ENCODE measurements at places on chromosomes 12 and 14.
A peak's percentile ranks its signal among the peaks of the same experiment; 100 is the strongest.

DNA sequence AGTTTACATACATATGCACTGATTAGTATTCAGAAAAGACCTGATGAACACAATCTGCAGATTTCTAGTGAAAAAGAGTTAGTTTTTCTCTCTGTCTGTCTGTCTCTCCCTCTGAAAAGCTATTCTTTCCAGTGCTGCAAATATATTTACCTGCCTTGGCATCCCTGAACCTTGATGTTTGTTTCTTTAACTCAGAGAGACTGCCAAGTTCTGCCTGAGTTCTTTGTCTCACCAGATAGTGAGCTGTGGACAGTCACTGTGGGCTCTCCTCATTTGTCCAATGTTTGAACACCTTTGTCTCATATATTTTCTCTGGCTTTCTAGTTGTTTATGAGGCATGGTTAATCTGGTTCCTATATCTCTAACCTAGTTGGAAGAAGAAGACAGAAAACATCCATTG lies 250.4 kb downstream of the SOX5 start:
- DNase-seq, result no peak

GRCh38 chr12:43057566-43057965 lies 468.0 kb upstream of the PRICKLE1 start:
- DNase-seq, result no peak

GRCh38 chr12:48999371-49000131 lies at the start of gene DDN:
TSS of gene DDN (minus strand) at chr12:48999375. CDS start at chr12:48999287, 88 bp downstream.
- DNase-seq, result peak; percentile 70

- no peak for DNase-seq
These were observed 274.5 kb upstream of the LRIG3 start for GRCh38 chr12:59194794-59195193.

GRCh38 chr14:69208666-69209065 lies 17.4 kb downstream of the EXD2 start:
- no peak for DNase-seq

DNA sequence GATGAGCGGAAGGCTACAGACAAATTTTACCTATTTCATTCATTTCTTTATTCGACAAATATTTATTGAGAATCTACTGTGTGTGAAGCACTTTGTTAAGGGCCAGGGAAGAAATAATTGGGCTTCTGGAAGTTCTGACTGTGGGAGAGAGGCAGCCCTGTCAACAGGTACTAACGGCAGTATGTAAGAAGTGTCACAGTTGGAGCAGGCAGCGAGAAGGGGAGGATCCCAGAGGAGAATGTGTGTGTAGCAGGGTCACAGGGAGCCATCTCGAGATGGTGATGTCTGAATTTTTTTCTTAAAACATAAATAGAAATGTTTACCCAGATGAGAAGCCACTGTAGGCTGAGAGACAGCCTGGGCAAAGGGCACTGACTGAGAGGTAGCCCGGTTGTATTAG lies 163.3 kb upstream of the SLC38A2 start:
- DNase-seq, result no peak

DNA sequence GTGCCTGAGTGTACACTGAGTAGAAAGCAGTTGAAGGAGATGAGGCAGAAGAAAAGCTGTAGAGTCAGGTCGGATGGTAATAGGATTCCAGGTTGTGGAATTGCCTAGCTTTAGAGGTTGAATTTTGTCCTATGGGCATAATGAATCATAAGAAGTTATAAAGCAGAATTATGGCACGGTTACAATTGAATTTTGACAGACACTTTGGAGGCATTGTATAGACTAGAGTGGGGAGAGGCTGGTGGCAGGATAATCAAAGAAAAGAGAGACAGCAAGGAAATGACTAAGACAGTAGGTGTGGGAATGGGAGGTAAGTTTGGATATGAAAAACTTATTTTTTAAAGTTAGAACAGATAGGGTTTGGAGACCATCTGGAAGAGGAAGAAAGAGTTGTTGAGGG lies 102.6 kb downstream of the NTN4 start:
- no peak for DNase-seq

GRCh38 chr12:58811346-58811745 lies 109.0 kb downstream of the LRIG3 start:
- DNase-seq, result peak; percentile 36

DNA sequence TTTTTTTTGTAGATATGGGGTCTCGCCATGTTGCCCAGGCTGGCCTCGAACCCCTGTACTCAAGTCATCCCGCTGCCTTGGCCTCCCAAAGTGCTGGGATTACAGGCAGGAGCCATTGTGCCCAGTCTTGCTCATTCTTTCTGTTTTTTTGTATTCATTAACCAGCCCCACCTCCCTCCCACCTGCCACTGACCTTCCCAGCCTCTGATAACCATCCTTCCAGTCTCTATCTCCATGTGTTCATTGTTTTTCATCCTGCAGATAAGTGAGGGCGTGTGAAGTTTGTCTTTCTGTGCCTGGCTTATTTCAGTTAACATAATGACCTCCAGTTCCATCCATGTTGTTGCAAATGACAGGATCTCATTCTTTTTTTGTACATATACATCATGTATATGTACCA lies 19.0 kb downstream of the MYL2 start:
- DNase-seq, result no peak

DNA sequence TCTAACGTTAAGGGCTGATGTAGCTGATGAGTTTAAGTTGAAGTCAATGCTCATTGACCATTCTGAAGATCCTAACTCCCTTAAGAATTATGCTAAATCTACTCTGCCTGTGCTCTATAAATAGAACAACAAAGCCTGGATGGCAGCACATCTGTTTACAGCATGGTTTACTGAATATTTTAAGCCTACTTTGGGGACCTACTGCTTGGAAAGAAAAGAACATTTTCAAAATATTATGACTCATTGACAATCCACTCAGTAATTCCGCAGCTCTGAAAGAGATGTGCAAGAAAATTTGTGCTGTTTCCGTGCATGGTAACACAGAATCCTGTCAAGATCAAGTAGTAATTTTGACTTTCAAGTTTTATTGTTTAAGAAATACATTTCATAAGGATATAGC lies 35.0 kb upstream of the NAV3 start:
- DNase-seq, result no peak

DNA sequence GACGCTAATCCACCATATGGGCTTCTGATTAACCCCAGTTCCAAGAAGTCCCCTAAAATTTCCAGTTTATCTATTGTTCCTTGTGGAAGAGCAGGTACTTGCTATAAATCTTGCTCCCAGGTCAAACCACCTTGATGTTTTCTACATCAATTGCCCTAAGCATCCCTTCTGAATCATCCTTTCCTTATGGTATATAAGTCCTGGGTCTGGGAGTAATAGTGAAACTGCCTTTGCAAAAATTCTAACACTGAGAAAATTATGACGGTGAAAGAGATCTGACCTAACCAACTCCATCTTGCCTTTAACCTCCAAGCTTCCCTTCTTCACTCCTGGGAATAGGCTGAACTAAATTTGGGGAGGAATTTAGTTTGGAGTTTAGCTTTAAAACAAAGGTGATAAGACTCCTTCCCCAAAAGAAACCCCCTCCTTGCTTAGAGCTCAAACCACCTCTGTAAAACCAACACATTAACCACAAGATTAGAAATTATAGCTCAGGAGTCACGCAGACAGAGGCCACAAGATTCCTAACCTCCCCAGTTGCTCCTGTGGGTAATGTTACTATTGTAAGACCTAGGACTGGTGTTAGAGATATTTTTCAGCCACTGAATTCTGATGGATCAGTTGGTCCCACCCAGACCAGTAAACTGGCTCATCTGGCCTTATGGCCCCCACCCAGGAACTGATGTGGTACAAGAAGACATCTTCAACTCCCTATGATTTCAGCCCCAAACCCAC lies 33.8 kb upstream of the DTX1 start:
- no peak for DNase-seq

- no peak for DNase-seq
These were observed 17.1 kb downstream of the ASCL4 start for GRCh38 chr12:107791465-107792089.

DNA sequence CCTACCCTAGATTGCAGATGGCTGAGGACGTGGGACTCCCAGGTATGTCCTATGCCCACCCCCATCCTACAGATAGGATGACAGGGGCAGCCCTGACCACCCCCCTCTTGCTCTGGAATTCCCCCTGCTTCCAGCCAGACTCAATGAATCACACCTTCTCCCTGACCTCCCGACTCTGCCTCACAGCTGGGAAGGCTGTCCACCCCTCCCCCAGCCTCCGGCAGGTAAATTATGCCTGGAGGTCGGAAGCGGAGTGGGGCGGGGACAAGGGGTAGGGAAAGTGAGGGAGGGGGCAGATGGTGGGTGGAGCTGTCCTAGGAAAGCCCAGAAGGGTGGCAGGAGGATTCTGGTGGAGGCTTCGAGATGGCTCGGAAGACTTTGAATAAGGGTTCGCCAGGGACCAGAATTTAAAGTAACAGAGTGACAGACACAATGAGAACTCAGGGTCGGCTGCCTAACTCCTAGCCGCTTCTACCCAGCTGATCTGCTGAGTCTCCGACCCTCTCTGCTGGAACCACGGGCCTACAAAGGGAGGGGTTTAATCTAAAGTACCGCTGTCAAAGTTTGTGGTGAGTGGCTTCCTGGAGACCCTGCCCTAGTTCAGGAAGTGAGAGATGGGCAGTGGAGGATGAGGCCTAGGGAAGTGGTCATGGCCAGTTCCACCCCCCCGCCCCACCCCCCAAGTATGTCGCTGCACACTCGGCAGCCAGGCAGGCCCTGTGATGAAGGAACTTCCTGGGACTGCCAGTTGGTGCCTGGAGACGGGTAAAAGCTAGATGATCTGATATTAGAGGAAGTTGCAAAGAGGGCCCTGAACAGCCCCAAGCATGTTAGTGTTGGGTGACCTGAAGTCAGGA lies 4.2 kb downstream of the PLEKHG3 start:
- peak; percentile 69 for DNase-seq

DNA sequence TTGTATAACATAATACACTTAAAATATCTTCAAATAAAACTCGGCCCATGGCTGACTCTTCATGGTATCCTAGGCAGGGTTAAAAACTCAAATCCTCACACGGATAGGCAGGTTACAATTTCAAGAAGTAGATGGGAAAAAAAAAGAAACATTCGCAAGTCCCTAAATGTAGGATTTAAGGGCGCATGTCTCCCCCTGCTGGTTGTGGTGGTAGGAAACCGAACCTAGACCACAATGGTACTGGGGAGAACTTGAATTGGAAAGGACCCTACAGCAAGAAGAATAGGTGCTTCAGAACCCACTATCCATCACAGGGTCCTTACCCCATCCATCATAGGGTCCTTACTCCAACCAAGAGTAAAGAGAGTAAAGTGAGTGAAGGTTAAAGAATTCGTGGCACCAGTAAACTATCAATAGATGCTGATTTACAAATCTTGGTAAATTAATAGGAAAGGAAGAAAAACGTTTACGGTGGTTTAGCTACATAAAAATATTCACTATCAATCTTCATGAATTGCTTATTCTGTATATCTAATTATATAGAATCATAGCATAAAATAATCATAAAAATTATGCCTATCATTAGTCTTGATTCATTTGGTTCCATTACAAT lies 3.3 kb upstream of the CIPC start:
- peak; percentile 85 for DNase-seq

GRCh38 chr12:75103822-75104221 lies 105.8 kb downstream of the KCNC2 start:
- no peak for DNase-seq

DNA sequence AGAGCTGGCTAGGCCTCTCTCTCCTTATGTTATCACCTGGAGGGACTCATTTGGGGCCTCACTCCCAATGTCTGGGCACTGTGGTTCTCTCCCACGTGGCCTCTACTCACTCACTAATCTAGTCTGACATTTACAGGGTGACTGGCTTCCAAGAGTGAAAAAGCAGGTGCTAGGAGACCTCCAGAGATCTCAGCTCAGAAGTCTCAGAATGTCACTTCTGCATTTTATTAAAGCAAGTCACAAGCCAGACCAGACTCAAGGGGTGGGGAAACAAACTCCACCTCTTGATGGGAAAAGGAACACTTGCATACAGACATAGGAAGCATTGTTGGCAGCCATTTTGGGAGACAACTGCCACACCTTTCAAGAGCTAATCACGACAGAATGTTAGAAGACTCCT lies 175.9 kb downstream of the MON2 start:
- DNase-seq, result no peak

GRCh38 chr12:11717519-11717961 lies 68.1 kb downstream of the ETV6 start:
- no peak for DNase-seq

DNA sequence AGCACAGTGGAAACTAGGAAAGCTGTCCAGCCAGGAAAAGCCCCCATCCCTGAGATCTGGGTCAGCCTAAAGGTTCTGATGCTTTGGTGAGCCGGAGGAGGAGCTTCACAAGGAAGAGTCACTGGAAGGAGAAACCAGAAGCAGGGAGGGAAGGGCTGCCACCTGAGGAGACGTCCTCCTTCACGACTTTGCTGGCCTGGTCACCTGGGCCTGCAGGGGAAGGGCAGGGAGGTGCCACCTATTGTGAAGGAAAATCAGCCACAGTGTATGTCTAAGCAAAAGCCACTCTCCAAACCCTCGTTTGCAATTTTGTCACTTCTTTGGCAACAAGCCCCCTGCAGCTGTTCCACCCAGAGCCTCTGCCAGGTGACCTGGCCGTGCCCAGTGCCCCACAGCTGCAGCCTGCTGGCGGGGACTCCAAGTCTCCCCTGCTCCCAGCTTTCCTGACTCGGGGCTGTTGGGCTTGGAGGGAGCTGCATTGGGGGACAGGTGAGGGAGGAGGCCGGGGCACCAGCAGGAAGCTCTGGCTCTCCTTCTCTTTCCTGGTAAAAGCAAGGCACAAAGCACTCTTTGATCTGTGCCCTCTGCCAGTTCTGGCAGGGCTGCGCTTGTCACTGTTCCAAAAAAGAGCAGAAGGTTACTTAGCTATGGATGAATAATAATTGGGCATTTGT lies 120.9 kb upstream of the BCL2L14 start:
- peak; percentile 68 for DNase-seq

DNA sequence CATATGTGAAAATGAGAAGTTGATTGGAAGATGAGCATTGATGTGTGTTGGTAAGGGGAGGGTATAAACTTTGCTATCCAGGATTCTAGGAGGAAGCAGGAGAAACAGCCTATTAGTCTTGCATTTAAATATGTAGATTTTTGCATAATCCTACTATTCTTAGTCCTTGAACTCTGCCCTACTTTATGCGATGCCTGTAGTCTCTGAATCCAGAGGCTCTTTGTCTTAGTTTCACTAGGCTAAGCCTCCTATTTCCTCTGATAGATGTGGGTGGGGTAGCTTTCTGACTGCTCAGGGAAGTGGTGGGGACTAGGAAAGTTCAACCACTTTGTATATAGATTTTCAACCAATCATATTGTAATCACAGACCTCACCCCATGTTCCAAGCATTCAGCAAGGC lies 49.5 kb upstream of the KCNC2 start:
- no peak for DNase-seq

DNA sequence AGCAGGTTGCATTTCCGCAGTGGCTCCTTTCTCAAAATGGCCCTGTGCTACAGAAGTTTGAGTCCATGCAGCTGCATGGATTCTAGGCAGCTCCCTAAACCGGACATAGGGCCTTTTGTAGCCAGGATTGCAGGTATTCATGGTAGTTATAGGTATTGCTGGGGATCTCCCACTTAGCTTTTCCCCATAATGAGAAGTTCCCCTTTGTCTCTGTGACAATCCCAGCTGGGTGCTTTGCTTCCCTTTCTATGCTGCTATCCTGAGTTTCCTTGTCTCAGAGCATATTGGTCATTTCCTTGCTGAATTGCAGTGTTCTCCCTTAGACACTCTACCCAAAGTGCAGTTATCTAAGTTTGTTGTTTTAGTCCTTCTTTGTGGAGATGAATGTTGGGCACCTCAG lies 120.9 kb upstream of the MIS18BP1 start:
- DNase-seq, result no peak
